ENCODE measurements at places on chromosomes 13 and 19. TPM values are rescaled to one million over a fixed set of nuclear protein-coding genes. Genes with fewer than 3 reads are reported as not detected.

The ZNF296 gene
- total RNA-seq = 2.1 TPM

The NLRP5 gene
- not detected for total RNA-seq

The ZNF69 gene
- total RNA-seq = 16.6 TPM

The EFNA2 gene
- total RNA-seq = 31.8 TPM

The SLC7A9 gene
- 501 TPM for total RNA-seq

The SHISA2 gene
- total RNA-seq = not detected

The PROZ gene
- total RNA-seq = 0.53 TPM

The ZNF154 gene
- total RNA-seq = 0.57 TPM

The HPN gene
- not detected for total RNA-seq

The RNF225 gene
- total RNA-seq = not detected

The HCST gene
- not detected for total RNA-seq

- H3K27ac ChIP-seq = no peak overlapping the region
- no peak for DNase-seq
- H3K36me3 ChIP-seq = no peaks in the 10 kb centered on the region
- H3K4me3 ChIP-seq = no peak overlapping the region
- no peaks in the 10 kb centered on the region for H3K4me1 ChIP-seq
- no peaks in the 10 kb centered on the region for H3K27me3 ChIP-seq
These were observed 197.6 kb downstream of the SLITRK5 start for GRCh38 chr13:87868731-87869130.

- DNase-seq = no peak
- H3K4me1 ChIP-seq = no peaks in the 10 kb centered on the region
- no peak overlapping the region for H3K4me3 ChIP-seq
- H3K36me3 ChIP-seq = no peaks in the 10 kb centered on the region
- no peaks in the 10 kb centered on the region for H3K27me3 ChIP-seq
- H3K27ac ChIP-seq = no peak overlapping the region
These were observed 74.7 kb downstream of the SPACA7 start for GRCh38 chr13:112450904-112451240.

- no peak for DNase-seq
- no peaks in the 10 kb centered on the region for H3K36me3 ChIP-seq
- H3K27me3 ChIP-seq = no peaks in the 10 kb centered on the region
- no peak overlapping the region for H3K4me3 ChIP-seq
These were observed 75.9 kb downstream of the TNFSF11 start for GRCh38 chr13:42649831-42650230.

DNA sequence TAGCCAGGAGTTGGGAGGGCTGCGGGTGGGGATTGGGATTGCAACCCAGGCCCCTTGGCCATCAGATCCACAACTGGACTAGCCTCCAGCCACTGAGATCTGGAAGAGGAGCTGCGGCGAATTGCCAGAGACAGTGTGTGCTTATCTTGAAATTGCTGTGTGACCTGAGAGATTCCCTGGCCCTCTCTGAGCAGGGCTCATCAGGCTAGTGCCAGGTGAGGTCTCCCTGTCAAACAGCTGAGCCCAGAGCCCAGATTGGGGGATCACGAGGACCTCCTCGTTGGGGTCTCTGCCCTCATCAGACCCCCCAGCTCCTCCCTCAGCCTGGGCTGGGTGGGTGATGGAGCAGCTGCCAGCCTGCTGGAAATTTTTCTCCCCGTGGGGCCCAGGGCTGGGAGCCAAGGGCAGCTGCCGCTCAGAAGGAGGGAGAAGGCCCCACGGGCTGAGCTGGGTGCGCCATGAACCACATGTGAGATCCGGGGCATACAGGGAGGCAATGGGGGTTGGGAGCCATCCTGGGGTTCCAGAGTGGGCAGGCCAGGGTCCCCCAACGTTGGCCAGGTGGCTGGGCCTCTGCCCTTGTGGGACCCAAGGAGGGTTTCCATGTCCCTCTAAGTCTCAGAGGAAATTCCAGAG, 7.2 kb downstream of the FUT5 start:
- DNase-seq = no peak
- no peak overlapping the region for H3K27ac ChIP-seq
- H3K4me3 ChIP-seq = no peak overlapping the region
- no peaks in the 10 kb centered on the region for H3K36me3 ChIP-seq
- no peaks in the 10 kb centered on the region for H3K4me1 ChIP-seq

GRCh38 chr19:10388957-10389356, 8.6 kb upstream of the TYK2 start:
- H3K27ac ChIP-seq = no peak overlapping the region
- H3K36me3 ChIP-seq = no peaks in the 10 kb centered on the region
- H3K27me3 ChIP-seq = no peaks in the 10 kb centered on the region

GRCh38 chr19:41415154-41415571, 12.0 kb downstream of the B3GNT8 start:
- no peak overlapping the region for H3K4me3 ChIP-seq
- no peaks in the 10 kb centered on the region for H3K36me3 ChIP-seq
- no peak for DNase-seq
- no peak overlapping the region for H3K27ac ChIP-seq

GRCh38 chr19:49361438-49362047, 673 bp downstream of the TEAD2 start:
- H3K4me3 ChIP-seq = peak overlapping the region; percentile 34
- peak; percentile 78 for DNase-seq
- H3K36me3 ChIP-seq = no peaks in the 10 kb centered on the region
- H3K4me1 ChIP-seq = no peaks in the 10 kb centered on the region
- peak overlapping the region; percentile 88 for H3K27ac ChIP-seq

DNA sequence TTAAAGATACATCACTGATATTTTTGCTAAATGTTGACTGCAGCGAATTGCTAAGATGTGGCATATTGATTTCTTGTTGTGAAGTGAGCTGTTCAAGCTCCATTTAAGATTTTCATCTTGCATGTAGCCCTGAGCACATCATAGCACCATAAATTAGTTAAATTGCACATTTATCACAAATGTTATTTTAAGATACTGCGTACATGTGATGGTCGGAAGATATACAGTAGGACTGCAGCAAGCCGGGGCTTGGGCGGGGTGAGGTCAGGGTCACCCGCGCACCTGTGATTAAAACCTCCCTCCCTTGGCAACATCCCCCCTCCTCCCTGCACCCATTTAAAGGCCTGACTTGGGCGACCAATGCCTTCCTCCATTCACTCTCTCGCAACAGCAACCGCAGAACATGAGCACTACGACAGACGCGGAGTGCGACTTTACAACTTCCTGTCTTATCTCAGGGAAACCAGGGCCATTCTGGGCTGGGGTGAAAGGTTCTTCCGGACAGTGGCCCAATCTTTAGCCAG, 76.6 kb downstream of the TSHZ3 start:
- no peak for DNase-seq
- no peak overlapping the region for H3K4me3 ChIP-seq
- H3K27me3 ChIP-seq = no peaks in the 10 kb centered on the region

DNA sequence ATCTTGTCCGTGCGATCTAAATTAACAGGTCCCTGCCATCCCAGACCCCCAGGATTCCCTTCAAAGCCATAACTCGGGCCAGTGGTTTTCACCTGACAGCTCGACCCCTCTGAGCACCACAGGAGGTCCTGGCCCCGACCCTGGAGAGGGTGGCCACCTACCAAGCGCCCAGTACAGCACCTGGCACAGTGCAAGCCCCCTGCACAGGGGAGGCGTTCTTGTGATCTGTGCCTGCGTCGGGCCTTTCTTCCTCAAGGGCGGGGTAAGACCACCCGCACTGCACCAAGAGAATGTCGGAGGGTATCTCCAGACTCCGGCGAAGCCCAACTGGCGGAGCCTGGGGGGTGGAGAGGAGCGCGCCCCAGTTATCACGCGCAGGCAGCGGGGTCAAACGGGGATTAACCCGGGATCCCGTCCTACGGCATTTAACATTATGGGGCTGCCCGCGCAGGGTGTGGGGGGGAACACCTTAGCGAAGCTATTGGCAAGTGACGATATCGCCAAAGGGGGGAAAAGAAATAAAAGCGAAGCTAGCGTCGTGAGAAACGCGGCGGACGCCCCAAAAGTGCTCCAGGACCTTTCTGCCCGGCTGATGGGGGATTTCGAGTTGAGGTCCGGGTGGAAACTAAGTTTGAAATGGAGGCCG, 1.3 kb upstream of the HNRNPL start:
- peaks cover 19% of the 10 kb centered on the region for H3K4me1 ChIP-seq
- peak overlapping the region; percentile 94 for H3K4me3 ChIP-seq
- DNase-seq = peak; percentile 68
- H3K27me3 ChIP-seq = no peaks in the 10 kb centered on the region
- no peaks in the 10 kb centered on the region for H3K36me3 ChIP-seq

- H3K27ac ChIP-seq = no peak overlapping the region
- H3K4me1 ChIP-seq = no peaks in the 10 kb centered on the region
- H3K27me3 ChIP-seq = no peaks in the 10 kb centered on the region
- no peak overlapping the region for H3K4me3 ChIP-seq
- no peak for DNase-seq
These were observed 6.2 kb upstream of the CEACAM5 start for GRCh38 chr19:41702171-41702651.

GRCh38 chr19:45814851-45815480, at the start of gene RSPH6A:
Gene RSPH6A, minus strand, starts transcription at chr19:45815308. Its CDS starts 132 bp downstream, at chr19:45815176.
- H3K4me3 ChIP-seq = no peak within 1 kb of the TSS
- H3K4me1 ChIP-seq = no peaks in the 10 kb centered on the region
- no peak for DNase-seq

DNA sequence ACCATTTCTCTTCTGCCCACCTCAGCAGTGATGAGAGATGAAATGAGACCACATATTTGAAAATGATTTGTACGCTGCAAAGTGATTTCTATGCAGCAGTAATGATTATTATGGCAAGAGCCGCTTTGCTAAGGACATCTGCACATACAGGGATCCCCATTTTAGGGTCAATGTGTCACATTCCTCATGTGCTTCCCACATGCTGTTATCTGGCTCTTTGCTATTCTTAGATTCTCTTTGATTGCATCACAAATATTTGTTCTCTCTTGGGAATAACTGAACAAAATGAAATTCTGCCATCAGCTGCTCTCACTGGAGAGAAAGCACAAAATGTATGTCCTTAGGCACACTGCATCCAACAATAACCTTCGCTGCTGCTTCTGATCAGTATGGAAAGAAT, 209.5 kb upstream of the IPO5 start:
- DNase-seq = no peak
- H3K27ac ChIP-seq = no peak overlapping the region
- no peak overlapping the region for H3K4me3 ChIP-seq
- H3K36me3 ChIP-seq = no peaks in the 10 kb centered on the region
- no peaks in the 10 kb centered on the region for H3K4me1 ChIP-seq
- H3K27me3 ChIP-seq = no peaks in the 10 kb centered on the region

DNA sequence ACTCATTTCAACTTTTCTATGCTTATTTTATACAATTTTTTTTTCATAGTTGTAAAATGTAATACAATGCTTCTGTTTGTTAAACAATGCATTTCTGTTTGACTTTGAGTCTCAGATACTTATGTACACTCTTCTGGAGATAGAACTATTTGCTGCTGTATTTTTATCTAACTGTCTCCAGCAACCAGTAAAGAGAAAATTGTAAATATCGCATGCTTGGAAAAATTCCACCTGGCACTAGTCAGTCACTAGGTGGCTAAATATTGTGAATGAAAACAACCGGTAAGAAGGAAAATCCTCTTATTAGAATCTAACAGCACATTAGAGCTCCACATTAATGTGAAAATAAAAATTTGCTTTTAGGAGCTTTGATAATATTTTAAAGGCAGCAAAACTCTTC, 876.5 kb downstream of the PCDH9 start:
- H3K4me1 ChIP-seq = no peaks in the 10 kb centered on the region
- H3K4me3 ChIP-seq = no peak overlapping the region
- no peaks in the 10 kb centered on the region for H3K27me3 ChIP-seq

DNA sequence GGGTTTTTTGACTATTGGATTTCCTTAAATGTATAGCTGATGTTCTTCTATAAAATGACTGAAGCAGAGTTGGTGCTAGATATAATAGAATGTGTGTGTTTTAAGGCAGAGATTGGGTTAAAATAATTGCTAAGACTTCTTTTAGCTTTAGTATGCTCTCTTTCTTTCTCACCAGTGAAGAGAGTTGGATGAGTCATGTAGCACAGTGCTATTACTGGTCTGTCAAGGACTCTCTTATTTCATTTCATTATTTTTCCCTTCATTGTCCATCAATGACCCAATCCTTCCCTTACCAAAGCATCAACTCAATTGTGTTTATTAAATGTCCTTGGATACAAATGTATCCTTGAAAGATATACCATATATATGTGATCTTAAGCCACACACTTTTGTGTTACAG, 268.9 kb downstream of the IRS2 start:
- no peak for DNase-seq
- no peak overlapping the region for H3K27ac ChIP-seq
- no peaks in the 10 kb centered on the region for H3K27me3 ChIP-seq
- no peaks in the 10 kb centered on the region for H3K36me3 ChIP-seq
- H3K4me3 ChIP-seq = no peak overlapping the region
- H3K4me1 ChIP-seq = no peaks in the 10 kb centered on the region

GRCh38 chr13:51122868-51123566, 11.9 kb upstream of the C13orf42 start:
- no peaks in the 10 kb centered on the region for H3K4me1 ChIP-seq
- no peak for DNase-seq
- H3K27ac ChIP-seq = no peak overlapping the region

- peak overlapping the region; percentile 32 for H3K27ac ChIP-seq
- no peaks in the 10 kb centered on the region for H3K27me3 ChIP-seq
- H3K36me3 ChIP-seq = no peaks in the 10 kb centered on the region
These were observed 17.3 kb downstream of the PLD3 start for GRCh38 chr19:40365613-40366401.

DNA sequence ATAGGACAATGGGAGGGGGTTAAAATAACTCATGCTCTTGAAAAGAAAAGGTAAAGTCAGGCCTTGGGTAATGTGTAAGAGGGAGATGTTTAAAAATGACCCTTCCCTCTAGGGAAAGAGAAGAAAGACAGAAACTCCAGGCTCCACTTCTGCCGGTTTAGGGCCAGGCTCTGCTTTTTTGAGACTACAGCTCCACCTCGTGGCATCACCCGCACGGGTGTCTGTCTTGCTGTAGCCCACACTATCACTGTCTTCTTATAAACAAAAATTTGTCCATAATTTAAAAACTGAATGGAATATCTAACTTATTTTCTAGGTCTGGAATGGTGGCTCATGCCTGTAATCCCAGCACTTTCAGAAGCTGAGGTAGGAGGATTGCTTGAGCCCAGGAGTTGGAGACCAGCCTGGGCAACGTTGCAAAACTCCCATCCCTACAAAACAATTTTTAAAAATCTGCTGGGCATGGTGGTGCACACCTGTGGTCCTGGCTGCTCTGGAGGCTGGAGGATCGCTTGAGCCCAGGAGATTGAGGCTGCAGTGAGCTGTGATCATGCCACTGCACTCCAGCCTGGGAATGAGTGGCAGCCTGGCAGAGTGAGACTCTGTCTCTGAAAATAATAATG, 65.1 kb upstream of the GTF3A start:
- peak; percentile 77 for DNase-seq
- peaks cover 7% of the 10 kb centered on the region for H3K4me1 ChIP-seq
- H3K36me3 ChIP-seq = no peaks in the 10 kb centered on the region
- H3K4me3 ChIP-seq = no peak overlapping the region
- H3K27me3 ChIP-seq = no peaks in the 10 kb centered on the region

- no peaks in the 10 kb centered on the region for H3K36me3 ChIP-seq
- H3K27ac ChIP-seq = no peak overlapping the region
- H3K27me3 ChIP-seq = no peaks in the 10 kb centered on the region
- H3K4me3 ChIP-seq = no peak overlapping the region
- DNase-seq = no peak
- no peaks in the 10 kb centered on the region for H3K4me1 ChIP-seq
These were observed 25.7 kb downstream of the CCNE1 start for GRCh38 chr19:29837448-29837981.

GRCh38 chr13:59766236-59766635, 397.5 kb downstream of the DIAPH3 start:
- H3K4me3 ChIP-seq = no peak overlapping the region
- no peaks in the 10 kb centered on the region for H3K4me1 ChIP-seq
- DNase-seq = no peak
